ENCODE measurements at places on chromosomes 6 and 20. TPM values are rescaled to one million over a fixed set of nuclear protein-coding genes. Genes with fewer than 3 reads are reported as not detected.

The TMEM170B gene
- polyA plus RNA-seq = 1.7 TPM

The DLK2 gene
- polyA plus RNA-seq = 10.0 TPM

The MLN gene
- polyA plus RNA-seq = 8.7 TPM

The GLP1R gene
- polyA plus RNA-seq = 0.07 TPM

The SPATS1 gene
- polyA plus RNA-seq = 0.09 TPM

The SNAP91 gene
- 0.66 TPM for polyA plus RNA-seq

The ZKSCAN3 gene
- polyA plus RNA-seq = 3.2 TPM

The ANKRD66 gene
- 0.09 TPM for polyA plus RNA-seq

DNA sequence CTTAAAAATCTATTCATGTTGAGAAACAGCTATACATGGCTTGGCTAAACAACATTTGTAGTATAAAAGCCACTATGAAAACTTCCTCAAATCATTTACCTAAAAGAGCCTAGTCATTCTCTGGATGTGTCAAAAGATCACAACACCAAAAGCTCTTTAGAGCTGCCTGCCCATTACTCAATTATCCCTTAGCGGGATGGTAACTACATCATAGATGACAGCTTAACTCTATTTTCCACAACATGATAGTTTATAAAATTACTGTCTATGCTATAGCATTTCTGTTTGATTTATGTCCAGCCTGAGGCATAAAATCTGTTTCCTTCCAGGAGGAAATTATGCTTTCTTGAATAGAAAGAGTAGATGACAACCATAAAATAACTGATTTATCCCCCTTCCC is 777.6 kb upstream of the HS3ST5 start:
- no peak overlapping the region for H3K4me3 ChIP-seq

GRCh38 chr6:108665495-108666196 is 104.9 kb downstream of the FOXO3 start:
- no peak for DNase-seq
- peaks cover 16% of the 10 kb centered on the region for H3K36me3 ChIP-seq
- no peak overlapping the region for H3K4me3 ChIP-seq

DNA sequence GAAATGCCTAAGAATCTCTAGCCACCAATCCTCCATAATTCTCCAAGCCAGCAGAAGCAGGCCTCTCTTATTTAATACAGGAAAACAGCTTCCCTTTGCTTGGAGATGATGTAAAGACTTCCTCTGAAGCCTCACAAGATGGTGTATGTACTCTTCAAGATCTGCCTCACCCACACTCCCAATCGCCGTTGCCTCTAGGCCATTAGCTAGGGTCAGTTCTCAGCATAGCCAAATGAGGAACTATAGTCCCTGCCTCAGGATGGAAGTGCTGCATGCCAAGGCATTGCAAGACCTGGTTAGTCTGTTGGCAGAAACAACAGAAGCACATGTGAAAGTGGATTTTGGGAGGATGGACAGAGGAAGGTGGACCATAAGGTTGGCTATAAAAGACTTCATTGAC is 139.1 kb downstream of the SCML4 start:
- H3K27ac ChIP-seq = no peak overlapping the region
- H3K4me1 ChIP-seq = peaks cover 10% of the 10 kb centered on the region
- no peak for DNase-seq

DNA sequence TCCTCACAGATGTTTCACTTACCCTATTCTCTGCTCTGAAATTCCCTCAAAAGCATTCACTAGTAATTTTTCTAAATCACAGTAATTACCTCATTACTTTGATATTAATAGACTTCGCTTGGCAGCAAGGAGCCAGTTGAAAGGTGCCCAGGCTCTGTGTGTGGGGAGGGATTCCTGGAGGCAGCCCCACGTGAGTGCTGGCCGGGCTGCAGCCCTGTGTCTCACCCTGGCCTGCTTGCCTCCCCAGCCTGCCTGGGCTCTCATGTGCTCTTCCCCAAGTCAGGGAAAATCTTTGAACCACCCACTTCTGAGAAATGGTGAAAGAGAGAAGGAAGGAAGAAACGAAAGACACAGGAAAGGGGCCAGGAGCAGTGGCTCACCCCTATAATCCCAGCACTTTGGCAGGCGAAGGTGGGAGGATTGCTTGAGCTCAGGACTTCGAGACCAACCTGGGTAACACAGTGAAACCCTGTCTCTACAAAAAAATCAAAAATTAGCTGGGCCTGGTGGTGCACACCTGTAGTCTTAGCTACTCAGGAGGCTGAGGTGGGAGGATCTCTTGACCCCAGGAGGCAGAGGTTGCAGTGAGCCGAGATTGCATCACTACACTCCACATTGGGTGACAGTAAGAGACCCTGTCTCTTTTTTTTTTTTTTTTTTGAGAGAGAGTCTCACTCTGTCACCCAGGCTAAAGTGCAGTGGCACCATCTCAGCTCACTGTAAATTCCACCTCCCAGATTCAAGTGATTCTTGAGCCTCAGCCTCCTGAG is 20.0 kb upstream of the SNTA1 start:
- no peaks in the 10 kb centered on the region for H3K36me3 ChIP-seq
- H3K4me3 ChIP-seq = no peak overlapping the region
- DNase-seq = no peak
- H3K27ac ChIP-seq = no peak overlapping the region
- H3K27me3 ChIP-seq = no peaks in the 10 kb centered on the region

GRCh38 chr6:74091136-74091793 is 395.3 kb downstream of the CD109 start:
- H3K4me1 ChIP-seq = no peaks in the 10 kb centered on the region
- no peak overlapping the region for H3K27ac ChIP-seq
- DNase-seq = no peak
- no peaks in the 10 kb centered on the region for H3K36me3 ChIP-seq
- no peaks in the 10 kb centered on the region for H3K27me3 ChIP-seq
- H3K4me3 ChIP-seq = no peak overlapping the region

DNA sequence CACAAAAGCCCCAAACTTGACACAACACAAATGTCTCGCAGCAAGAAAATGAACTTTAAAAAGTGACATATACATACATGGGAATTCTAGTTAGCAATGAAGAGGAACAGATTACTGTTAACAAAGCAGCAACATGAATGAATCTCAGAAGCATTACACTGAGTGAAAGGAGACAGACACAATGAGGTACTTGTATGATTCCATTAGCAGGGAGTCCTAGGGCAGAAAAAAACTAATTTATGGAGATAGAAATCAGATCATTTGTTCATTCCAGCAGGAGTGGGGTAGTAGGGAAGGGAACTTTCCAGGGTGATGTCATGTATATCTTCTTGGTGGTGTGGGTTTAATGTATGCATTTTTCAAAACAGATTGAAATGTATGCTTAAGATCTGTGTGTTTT is 524.4 kb downstream of the KIF16B start:
- no peaks in the 10 kb centered on the region for H3K27me3 ChIP-seq
- no peak overlapping the region for H3K27ac ChIP-seq
- H3K4me3 ChIP-seq = no peak overlapping the region
- H3K4me1 ChIP-seq = no peaks in the 10 kb centered on the region
- no peaks in the 10 kb centered on the region for H3K36me3 ChIP-seq

- H3K4me1 ChIP-seq = peaks cover 6% of the 10 kb centered on the region
- no peaks in the 10 kb centered on the region for H3K36me3 ChIP-seq
- no peak for DNase-seq
- no peaks in the 10 kb centered on the region for H3K27me3 ChIP-seq
- no peak overlapping the region for H3K27ac ChIP-seq
Observed at GRCh38 chr20:32034581-32035425, 17.2 kb upstream of the HCK start.
